IMR-90 (cell line): ENCODE measurements at places on chromosomes 3 and 15.

DNA sequence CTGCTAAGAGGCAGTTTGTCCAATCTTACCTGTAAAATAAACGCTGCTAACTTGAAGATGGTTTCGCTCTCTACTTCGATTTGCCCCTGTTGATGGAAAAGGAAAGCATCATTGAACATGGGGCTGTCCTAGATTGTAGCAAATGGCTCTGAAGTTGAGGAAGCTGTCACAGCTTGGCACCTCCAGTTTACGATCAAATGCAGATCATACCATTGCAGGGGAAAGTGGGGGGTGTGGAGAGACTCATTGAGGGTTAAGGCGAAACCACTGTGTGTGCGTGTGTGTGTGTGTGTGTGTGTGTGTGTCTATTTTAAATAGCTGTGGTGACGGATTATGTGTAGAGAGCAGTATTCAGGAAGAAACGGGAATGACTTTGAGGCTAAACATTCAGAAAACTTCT is 127.6 kb upstream of the LMOD3 start:
- no peak for DNase-seq

- DNase-seq, result peak; percentile 69
Observed at GRCh38 chr3:71601811-71602210, 18.3 kb upstream of the FOXP1 start.

GRCh38 chr3:3302964-3303363 is 123.5 kb upstream of the CRBN start:
- no peak for DNase-seq

GRCh38 chr3:46876313-46877300 is 914 bp upstream of the PTH1R start:
- DNase-seq, result no peak

DNA sequence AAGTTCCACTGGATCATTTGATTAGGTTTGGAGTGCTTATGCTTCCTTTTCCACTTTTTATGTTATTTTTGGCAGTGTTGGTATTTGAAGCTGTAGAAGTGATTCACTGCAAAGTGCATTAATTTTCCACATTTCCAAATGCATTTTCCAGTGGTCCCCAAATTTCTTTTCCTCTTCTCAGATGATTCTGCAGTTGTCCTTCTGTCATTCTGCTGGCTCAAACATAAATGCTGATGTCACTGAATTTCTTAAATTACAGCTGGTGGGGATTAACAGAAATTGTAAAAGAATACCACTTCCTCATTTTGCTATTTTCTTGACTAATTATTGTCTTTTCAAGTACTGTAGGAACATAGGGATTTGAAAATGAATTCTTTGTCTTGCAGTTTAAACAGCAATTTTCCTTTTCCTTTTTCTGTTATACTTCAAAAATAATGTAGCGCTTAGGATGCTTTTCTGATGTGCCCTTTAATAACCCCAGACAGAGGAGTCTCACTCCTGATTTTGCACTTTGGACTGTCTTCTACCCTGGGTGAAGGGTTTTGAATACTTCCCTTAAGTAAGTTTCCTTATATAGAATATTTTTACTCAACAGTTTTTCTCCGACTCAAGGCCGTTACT is 25.0 kb downstream of the MITF start:
- DNase-seq, result no peak

DNA sequence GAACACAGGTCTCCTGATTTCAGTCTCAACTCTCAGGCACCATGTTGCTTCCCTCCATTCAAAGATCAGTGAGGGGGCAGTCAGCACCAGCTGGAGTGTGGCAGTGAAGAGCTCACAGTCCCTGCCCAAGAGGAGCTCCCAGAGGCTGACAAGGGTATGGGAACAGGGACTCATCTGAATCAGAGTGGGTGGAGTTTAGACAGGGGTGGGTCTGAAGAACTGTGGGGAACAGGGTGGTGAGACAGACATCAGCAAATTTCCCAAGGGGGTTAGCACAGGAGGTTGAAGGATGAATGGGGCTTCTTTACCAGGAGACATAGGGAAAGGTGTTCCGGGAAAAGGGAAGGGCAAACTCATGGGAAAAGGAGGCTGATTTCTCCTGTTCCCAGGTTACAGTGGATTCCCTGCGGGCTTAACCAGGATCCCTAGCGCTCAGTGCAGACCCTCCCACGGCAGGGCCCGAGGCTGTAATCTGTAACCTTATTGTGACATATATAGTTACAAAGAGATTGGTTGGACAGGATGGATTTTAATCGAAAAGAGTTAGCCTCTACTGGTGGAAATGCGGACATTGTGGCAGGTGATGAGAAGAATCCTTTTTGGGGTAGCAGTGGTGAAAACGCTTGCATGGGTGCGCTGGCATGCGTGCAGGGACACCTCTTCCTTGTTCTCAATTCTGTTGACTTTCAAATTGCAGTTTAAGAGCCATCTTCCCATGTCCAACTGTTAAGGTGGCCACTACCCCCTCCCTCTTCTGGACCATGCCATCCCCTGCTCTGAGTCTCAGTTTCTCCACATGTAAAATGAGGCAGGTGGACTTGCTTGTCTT is 160.3 kb downstream of the SMAD6 start:
- no peak for DNase-seq

- peak; percentile 19 for DNase-seq
Observed at GRCh38 chr3:163056874-163057497, 1560.4 kb downstream of the OTOL1 start.
